ENCODE measurements at places on chromosomes 2 and 18.

DNA sequence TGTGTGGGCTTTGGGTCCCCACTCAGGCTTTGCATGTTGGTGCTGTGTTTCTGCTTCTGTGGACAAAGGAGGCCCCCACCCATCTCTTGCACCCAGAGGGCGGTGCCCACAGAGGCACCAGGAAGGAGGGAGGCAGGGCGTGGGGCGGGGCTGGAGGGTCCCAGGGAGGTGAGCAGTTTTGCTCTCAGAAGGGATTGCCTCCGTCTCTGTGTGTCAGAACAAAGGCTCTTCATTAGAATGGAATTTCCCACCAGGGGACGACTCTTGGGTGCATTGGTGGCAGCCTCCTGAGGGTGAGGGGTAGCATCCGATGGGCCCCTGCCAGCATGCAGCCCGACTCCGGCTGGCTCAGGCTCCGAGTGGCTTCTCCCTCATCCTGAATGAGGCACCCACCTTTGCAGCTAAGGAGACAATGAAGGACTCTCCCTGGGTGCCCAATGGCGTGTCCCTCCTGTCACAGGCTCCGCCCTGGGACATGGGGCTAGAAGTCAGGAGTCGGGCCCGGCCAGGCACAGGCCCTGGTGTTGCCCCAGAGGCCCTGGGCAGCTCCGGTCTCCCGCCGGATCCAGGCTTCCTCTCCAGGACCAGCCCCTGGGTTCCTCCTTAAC lies 7.0 kb upstream of the ERFE start:
- no peak for DNase-seq

DNA sequence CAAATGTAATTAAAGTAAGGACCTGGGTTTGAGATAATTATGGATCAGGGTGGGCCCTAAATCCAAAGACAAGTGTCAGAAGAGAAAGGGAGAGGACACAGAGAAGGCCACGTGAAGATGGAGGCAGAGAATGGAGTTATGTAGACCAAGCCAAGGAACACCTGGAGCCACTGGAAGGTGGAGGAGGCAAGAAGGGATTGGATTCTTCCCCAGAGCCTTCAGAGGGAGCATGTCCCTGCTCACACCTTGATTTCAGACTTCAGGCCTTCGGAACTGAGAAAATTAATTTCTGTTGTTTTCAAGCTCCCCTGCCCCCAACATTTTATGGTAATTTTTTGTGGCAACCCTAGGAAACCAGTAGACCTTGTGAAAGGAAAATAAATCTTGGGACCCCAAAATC lies 19.6 kb downstream of the CAPN14 start:
- no peak for DNase-seq

DNA sequence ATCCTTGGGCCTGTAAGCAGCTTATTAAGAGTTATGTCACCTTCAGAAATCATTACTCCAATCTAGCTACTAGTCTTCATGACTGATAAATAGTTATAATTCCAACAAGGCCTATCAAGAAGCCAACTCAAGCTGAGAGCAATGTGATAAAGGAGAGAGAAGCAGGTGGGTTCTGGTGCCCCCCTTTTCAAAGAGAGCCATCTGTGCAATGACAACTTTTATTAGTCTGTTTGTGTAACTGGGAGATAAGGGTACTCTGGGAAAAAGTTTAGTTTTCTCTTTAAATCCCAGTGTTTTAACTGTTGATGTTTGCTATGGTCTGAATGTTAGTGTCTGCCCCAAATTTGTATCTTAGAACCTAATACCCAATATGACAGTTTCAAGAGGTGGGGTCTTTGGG lies 60.6 kb downstream of the CCDC93 start:
- DNase-seq = no peak

- no peak for DNase-seq
Observed at GRCh38 chr2:41600460-41600859, 447.4 kb upstream of the PKDCC start.

DNA sequence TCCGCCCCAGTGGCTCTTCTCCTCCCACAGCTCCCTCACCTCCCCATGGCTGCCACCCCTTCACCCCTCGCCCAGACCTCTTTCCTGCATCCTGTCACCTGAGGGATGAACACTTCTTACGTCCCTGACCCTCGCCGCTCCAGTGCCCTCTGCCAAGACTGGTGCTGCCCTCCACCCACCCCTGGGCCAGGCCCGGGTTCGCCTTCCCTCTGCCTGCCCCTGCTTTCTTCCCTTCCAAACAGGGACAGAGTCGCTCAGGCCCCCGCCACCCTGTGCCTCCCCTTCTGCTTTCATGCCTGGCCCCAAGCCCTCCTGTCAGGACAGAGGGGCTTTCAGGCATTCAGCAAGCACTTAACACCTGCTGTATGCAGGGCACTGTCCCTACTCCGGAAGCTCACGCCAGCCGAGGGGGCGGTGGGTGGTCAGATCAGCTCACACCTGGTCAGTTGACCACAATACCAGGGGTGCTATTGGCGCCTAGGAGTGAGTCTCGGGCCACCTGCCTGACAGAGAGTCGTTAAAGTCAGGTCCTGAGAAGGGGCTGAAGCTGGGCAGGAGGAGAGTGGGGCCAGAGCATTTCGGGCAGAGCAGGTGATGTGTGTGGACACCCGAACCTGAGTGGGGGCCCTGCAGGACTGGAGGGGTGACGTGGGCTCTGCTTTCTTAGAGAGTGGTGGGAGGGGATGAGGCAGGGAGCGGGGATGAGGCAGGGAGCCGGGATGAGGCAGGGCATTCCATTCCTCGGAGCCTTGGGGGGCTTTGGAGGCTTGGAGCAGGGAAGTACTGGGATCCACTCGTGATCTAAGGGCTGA lies 26.0 kb upstream of the HPCAL1 start:
- no peak for DNase-seq

DNA sequence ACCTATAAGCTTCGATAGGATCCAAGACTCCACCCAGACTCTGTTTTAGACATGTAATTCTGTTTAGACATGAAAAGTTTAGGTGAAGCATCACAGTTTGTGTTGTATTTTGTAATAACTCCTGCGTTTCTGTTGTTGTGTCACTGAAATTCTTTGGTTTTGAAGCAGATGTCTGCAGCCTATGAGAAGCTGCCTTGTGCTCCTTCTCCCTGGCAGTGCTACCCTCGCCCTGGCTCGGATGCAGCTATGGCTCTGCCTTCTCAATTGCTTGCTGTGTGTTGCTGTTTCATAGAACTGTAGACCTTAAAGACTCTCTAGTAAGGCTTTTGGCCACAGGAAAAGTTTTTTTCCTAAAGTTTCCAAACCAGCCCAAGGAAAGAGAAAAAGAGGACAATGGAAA lies 40.2 kb upstream of the ZNF638 start:
- no peak for DNase-seq

- no peak for DNase-seq
Observed at GRCh38 chr2:105397025-105397722, 1.7 kb downstream of the FHL2 start.

DNA sequence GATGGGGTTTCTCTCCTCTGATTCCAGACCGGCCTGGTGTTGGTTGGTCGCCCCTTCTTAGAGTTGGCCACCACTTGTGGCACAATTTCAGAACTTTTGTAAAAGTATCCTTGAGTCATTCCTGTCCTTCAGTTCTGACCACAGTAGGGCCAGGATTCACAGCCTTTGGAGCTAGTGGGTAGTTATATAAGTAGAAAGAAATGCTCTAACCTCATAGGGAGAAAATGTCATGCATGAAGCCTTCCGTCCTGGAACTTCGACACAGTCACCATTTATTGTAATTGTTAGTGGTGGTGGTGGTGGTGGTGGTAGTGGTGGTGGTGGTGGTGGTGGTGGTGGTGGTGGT lies 65.4 kb downstream of the EPAS1 start:
- DNase-seq = no peak

- DNase-seq = no peak
Observed at GRCh38 chr2:25677877-25678276, 4.5 kb upstream of the DTNB start.

DNA sequence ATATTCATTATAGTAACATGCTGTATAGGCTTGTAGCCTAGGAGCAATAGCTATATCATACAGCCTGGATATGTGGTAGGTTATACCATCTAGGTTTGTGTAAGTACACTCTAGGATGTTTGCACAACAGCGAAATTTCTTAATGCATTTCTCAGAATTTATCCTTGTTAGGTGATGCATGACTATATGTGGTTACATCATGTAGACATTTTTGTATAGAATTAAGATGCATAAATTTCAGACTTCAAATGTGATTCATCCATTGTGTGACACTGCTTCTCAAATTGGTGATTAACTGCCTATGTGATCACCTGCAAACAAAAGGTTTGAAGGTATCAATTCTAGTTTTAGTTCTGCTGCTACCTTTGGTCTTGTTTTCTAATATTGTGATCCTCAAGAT lies 1787.0 kb upstream of the PIK3C3 start:
- DNase-seq = no peak

DNA sequence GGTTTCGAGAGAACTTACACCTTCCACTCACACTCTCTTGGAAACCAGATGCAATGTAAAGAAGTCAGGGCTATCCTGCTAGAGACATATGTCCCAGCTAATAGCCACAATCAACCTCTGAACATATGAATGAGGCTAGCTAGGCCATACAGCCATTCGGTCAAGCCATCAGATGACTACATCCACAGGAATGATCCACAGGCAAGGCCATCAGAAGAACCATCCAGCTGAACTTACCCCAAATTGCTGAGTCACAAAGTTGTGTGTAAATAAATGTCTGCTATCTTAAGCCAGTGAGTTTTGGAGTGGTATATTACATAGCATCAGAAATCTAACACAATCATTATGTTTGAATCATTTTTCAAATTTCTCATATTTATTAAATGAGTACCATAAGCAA lies 5.2 kb upstream of the SPAST start:
- DNase-seq = no peak

- no peak for DNase-seq
Observed at GRCh38 chr2:63903003-63903402, 61.3 kb downstream of the UGP2 start.

DNA sequence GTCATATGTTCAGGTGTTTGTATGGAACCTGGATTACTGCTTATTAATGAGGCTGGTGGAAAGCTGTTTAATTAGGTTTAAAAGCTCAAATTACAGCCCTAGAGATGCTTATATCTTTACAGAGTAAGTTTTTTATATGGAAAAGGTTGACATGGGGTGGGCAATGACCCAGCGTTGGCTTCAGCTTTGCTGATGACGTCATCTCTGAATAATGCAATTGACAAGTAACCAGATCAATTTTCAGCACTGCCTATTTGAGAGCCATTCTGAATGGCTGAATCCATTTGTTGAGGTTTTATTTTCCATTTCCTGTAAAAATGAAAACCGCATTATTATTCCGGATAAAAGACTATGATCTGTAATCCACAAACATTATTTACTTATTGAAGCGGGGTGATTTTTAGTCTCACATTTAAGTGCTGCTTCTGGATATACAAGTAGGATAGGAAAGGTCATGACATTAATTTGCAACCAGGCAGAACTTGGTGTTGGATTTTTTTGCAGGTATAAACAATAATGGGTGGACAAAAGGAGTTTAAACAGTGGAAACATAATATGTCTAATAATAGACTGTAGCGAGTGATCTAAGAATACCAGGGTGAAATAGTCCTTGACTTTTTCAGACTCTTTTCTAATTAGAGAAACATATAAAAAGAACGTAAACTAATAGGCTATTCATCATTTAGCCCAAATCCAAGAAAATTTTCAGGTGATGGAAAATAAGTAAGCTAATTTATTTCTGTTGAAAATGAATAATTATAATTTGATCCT lies 2.7 kb downstream of the PPP1R1C start:
- no peak for DNase-seq

DNA sequence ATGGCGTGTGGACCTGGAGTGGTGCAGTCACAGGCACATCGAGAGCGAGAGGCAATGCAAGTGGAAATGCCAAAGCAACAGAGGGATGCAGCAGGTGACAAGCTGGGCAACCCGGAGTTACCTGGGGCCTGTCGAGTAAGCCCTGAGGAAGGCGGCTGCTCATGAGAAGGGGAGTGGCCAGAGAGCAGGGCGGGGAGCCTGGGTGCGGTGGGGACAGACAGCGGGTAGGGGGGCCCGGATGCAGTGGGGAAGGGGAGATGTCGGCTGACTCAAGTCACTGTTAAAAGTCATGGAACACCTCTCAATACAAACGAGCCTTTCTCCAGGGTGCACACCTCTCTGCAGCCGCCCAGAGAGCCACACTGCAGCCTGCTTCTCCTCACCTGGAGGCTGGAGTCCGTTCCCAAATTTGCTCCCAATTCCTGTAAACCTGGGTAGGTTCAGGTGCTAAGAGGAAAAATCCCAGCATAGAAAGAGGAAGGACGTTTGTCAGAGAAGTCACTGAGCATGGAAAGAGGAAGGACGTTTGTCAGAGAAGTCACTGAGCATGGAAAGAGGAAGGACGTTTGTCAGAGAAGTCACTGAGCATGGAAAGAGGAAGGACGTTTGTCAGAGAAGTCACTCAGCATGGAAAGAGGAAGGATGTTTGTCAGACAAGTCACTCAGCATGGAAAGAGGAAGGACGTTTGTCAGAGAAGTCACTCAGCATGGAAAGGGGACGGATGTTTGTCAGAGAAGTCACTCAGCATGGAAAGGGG lies 71.7 kb upstream of the TWIST2 start:
- no peak for DNase-seq

- no peak for DNase-seq
Observed at GRCh38 chr2:158797963-158798700, 3.0 kb downstream of the DAPL1 start.

DNA sequence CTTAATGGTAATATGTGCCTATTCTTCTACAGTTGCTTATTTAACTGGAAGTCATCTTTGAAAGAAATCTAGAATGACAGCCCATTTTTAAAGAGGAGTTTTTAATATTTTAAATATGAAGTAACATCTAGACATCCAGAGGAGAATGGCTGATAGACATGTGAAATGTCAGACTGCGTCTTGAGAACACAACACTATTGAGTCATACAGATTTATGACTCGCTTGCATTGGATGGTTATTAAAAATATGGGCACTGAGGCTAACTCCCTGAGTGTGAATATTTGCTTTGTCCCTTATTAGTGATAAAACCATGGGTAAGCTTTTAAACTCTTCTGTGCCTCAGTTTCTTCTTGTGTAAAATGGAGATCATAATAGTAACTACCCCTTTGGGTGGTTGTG lies 22.9 kb downstream of the TDRD15 start:
- DNase-seq = no peak

DNA sequence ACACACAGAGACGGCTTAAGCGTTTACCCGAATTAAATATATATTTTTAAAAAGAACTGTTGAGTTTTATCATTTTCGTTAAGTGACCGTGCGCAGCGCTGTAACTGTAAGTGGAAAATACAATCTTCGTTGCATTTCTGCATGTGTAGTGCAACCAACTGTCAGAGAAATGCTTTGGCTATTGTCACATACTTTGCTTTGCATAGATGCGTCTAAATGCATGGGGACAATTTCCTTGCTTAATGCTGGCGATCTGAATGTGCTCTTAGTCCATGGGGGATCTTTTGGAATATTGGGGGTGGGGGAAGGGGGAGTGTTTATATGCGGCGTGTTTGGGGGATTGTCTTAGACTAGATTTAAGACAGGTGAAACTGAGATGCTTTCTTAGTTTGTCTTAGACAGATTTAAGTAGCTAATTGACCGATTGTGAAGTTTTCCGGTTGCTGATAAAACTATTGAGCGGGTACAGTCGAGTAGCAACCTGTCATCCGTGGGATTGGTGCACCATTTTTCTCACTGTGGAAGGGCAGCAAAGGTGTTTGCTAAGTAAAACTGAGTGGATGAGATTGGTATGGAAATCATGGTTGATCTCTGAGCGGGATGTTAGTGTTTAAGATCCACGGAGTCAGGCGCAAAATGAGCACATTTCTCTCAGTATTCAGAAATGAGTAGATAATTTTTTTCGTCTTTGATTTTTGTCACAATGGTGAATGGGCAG lies 476 bp downstream of the VSNL1 start:
- DNase-seq = no peak

- DNase-seq = no peak
Observed at GRCh38 chr2:212646698-212647366, 108.2 kb upstream of the ERBB4 start.
